ENCODE measurements at places on chromosomes 5 and 9.

GRCh38 chr9:127223810-127224177, 40.8 kb upstream of the GARNL3 start:
- no peak for DNase-seq

- DNase-seq, result no peak
These were observed 34.2 kb downstream of the HTR4 start for GRCh38 chr5:148620091-148620490.

GRCh38 chr9:133640580-133641395, 4.6 kb downstream of the DBH start:
- no peak for DNase-seq

GRCh38 chr9:100579665-100580064, 1.8 kb downstream of the CAVIN4 start:
- no peak for DNase-seq

GRCh38 chr5:133362438-133362837, 249.9 kb downstream of the FSTL4 start:
- no peak for DNase-seq

DNA sequence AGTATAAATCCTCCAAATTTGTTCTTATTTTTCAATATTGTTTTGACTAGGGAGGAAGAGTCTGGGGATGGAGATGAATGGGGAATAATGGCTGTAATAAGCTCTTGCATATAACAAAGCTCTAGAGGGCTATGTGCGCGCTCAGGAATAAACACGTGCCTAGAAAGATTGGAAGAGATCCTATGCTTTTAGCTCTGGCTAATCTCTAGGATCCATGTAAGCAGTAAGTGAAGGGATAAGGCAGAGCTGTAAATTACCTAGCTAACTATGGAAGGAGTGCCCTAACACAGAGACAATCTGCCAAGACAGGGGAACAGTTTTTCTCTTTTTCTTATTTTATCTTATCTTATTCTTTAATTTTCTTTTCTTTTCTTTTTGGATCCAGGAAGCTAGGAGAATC, 21.6 kb downstream of the OR1J1 start:
- DNase-seq, result no peak

- peak; percentile 89 for DNase-seq
These were observed at the start of gene CDC14B for GRCh38 chr9:96619491-96620180. CDC14B (minus strand) TSS chr9:96619843; CDS start chr9:96619378, 465 bp downstream.

DNA sequence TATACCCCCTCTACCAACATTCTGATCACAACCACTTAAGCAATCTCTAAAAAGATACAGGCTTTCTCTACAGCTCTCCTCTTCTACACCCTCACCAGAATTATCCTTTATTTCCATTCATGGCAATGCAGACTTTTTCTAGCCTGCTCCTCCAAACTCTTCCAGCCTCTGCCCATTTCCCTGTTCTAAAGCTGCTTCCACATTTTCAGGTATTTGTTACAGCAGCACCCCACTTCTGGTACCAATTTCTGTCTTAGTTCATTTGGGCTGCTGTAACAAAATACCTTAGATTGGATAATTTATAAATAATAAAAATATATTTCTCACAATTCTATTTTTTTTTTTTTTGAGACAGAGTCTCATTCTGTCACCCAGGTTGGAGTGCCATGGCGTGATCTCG, 53.0 kb upstream of the DNAH5 start:
- DNase-seq, result no peak

DNA sequence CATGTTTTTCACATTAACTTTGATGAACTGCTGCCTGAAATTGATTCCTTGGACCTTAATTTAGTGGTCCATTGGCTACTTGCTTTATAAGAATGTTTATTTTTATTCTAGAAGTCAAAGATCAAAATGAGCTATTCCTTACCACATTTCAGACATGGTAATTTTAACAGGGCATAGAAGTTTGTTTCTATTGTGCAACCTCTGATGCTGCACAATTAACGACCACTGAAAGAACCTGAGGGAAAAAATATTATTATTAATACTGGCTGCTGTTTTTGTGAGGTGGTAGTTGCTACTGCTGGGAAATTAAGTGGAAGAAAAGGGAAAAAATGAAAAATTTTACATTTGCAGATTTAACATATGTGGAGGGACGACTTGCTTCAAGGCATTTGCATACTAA, 37.9 kb upstream of the RAB3C start:
- no peak for DNase-seq

- DNase-seq, result no peak
These were observed 134.8 kb downstream of the TMEM174 start for GRCh38 chr5:73307645-73308355.

DNA sequence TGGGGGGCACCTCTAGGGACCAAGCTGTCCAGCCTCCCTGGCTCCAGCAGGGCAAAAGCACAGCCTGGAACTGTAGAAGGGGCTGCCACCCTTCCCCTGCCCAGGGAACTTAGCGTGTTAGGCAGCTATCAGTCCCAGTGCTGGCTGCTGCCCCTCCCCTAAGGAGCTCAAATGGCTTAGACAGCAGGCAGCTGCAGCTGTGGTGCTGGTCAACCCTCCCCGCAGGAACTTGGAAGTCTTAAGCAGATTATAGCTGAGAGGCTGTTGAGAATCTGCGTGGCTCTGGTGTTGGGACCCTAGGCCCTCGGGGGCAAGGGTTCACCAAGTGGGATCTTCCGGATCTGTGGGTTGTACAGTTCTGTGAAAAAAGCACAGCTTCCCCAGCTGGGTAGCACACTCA, 536.5 kb upstream of the CDH10 start:
- DNase-seq, result no peak

GRCh38 chr5:117286813-117287212, 712.2 kb upstream of the SEMA6A start:
- DNase-seq, result no peak

GRCh38 chr9:34744295-34745221, 34.6 kb upstream of the CCL21 start:
- peak; percentile 13 for DNase-seq

DNA sequence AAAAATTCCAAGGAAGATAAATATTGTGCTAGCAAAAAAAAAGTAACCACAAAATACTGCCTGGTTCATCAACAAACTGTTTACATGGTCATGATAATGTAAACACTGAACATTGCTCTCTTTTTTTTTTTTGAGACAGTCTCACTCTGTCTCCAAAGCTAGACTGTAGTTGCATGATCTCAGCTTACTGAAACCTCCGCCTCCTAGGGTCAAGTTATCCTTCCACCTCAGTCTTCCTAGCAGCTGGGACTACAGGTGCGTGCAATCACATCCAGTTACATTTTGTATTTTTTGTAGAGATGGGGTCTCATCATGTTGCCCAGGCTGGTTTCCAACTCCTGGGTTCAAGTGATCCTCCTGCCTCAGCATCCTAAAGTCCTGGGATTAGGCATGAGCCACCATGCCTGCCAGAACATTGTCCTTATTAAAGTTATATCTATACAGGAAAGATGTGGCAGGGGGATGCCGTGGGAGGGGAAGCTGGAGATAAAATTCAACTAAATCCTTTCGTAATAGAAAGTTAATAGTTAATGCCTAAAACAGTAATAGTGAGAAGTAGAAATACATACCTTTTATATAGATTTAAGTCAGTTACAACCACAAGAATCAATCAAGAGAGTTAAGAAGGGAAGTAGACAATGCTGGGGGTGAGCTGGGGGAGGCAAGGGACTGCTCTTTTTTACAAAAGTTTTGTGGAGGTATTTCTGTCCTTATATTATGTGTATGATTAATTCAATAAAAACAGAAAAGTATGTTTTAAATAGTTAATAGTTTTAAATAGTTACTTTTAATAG, 52.3 kb downstream of the RGMB start:
- no peak for DNase-seq

GRCh38 chr5:59062986-59063683, 480.3 kb downstream of the RAB3C start:
- DNase-seq, result no peak

- DNase-seq, result no peak
These were observed 1941.4 kb upstream of the NUDT12 start for GRCh38 chr5:105503950-105504349.

GRCh38 chr5:118491351-118491750, 497.0 kb downstream of the DTWD2 start:
- DNase-seq, result no peak

- DNase-seq, result no peak
These were observed 120.6 kb downstream of the TRIO start for GRCh38 chr5:14263699-14264098.

- no peak for DNase-seq
These were observed 18.1 kb downstream of the SLC1A1 start for GRCh38 chr9:4508246-4508906.

DNA sequence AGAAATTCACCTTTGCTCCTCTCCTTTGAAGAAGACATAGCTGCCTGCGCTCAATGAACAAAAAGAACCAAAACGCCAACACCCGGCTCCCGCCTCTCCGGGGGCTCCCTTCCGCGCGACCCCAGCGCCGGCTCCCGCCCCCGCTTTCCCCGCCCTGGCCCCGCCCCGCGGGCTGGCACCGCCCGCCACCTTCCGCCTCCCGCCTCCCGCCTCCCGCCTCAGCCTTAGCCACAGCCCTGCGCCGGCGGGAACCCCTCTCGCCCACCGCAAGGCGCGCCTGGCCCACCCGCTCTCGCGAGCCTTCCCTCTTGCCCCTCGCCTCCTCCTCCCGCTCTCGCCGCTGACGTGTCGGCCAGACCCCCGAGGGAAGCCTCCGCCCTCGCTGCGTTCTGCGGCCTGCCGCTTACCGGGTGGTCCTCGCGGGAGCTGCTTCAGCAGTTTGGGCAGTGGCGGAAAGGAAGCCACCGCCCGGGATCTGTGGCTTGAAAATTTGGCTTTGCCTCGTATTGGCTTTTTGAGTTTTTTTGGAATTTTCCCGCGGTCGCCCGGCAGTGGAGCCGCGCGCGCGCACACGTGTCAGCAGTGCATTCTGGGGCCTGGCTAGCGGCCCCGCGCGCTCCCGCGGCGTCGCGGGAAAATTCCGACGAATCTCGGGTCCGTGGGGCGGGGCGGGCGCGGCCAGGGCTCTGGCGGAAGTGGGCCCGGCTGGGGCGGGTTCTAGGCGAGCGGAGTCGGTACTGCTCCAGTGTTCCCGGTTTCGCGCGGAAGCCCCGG, at the start of gene FANCC:
Gene FANCC, minus strand, starts transcription at position 591 of the 774 bp plus-strand sequence. CDS start 68,418 bp downstream, outside the sequence.
- DNase-seq, result peak; percentile 96

DNA sequence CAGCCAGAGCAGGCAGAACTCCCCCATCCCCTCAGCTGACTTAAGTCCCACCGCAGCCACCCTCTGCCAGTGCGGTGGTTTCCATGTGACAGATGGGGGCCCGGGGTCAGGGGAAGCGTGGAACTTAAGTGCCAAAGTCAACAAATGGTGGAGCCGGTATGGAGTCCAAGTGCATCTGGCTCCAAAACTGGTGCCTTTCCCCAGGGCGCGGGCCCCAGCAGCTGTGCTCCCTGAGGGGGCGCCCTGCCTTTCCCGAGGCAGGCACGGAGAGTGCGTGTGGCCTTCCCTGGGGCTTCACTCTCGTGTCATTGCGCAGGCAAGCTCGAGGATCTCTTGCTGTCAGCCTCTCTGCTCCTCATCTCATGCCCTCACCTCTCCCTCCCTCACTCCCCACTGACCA, 33.8 kb downstream of the SLC46A2 start:
- no peak for DNase-seq

DNA sequence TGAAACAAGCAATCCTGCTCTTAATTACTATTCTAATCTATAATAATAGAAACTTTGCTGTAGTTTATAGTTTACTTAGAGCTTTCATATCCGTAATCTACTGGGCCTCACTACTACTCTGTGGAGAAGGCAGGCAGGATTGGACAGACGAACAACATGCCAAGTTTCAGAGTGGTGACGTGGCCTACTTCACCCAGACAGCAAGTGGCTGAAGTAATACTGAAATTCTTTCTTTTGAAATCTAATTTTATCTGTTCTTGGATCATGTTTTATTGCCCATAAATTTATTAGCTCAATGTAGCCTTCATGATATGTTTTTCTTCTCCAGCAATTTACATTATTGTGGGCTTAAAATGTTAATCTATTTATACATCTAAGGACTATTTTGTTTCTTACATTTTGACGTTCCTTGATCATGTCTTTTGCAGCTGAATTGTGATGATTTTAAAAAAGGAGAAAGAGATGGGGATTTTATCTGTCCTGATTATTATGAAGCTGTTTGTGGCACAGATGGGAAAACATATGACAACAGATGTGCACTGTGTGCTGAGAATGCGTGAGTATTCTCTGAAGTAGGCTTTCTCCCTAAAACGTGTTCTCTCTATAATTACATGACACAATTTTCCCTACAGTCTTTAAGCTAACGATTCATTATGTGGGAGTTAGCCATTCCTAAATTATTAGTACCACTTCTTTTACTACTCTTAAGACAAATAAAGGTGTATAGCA, 22.4 kb downstream of the SPINK5 start:
- DNase-seq, result no peak

DNA sequence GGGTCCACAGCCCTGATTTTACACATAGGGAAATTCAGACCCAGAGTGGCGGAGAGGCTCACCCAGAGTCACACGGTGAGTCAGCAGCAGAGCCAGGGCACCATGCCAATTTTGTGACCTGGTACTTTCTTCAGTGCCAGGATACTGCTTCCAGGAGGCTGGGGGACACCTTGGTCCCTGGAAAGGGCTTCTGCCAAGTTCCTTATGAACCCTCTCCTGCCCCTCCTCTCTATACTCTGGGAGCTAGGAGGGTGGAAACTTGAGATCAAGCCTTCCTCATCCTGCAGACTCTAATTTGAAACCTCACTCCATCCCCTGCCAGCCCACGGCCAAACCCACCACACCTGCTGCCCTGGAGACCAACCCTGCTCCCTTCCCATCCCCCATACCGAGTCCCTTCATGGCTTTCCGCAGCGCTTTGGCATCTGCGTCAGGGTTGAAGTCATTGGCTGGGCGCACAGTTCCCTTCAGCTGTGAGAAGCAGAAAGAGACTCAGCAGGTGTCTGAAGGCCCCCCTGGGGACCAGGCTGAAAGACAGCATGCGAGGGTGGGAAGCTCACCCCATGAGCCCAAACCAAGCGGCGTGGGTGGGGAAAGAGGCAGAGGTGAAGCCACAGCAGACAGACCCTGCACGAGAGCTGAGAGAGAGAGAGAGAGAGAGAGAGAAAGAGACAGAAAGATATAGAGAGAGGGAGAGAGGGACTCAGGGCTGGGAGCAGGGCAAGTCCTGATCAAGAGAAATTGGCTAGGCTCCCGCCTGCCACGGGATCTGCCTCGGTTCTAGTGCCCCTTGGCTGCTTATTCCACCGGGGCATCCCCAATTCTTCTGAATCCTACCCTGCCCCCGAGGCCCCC, 33.5 kb downstream of the ANXA6 start:
- no peak for DNase-seq

DNA sequence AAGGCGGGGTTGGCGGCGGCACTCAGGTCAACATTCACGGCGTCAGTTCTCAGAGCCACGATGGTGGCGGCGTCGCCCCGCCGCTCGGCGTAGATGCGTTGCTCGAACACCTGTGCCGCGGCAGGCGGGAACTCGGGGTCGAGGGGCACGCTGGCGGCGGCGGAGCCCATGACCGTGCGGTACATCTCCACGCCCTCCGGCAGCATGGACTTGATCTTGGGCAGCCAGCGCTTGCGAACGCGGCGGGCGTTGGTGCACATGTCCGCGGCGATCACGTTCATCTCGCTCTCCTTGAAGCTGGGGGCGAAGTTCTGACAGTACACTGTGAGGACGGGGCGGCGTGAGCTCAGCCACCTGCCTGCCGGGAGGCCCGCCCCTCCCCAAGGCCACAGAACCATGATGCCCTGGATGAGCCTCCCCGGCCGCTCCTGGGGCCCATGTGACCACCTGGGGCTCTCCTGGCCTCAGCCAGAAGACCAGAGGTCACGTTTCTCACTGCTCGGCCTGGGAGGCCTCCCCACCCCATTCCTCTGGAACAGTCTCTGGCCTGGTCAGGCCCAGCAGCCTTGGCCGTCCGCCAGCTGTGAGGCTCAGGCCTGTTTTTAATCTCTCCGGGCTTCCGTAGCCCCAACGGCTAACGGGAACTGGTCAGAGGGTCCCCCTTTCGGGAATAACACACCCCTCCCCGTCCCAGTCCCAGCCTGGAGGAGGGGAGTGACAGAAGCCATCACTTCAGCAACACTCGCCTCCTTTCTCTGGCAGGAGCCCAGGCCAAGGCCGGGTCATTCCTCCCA, 50.7 kb upstream of the UBAC1 start:
- DNase-seq, result peak; percentile 47

Data from head of caudate nucleus (tissue), 42 donors.